ENCODE measurements at places on chromosomes 6 and 20. TPM values are rescaled to one million over a fixed set of nuclear protein-coding genes. Genes with fewer than 3 reads are reported as not detected.

IER3 gene
- 952 TPM for total RNA-seq

TUBB2B gene
- 0.86 TPM for total RNA-seq

TBC1D20 gene
- total RNA-seq, result 32.3 TPM

CD24 gene
- total RNA-seq, result 7.3 TPM

WFDC2 gene
- total RNA-seq, result 1.1 TPM

HSPA1L gene
- total RNA-seq, result 0.12 TPM

SLC13A3 gene
- not detected for total RNA-seq

LY6G6C gene
- total RNA-seq, result 0.54 TPM

TRIM40 gene
- not detected for total RNA-seq

BMP7 gene
- total RNA-seq, result 7.0 TPM

TFAP2D gene
- not detected for total RNA-seq

MOG gene
- total RNA-seq, result not detected

DZANK1 gene
- total RNA-seq, result 1.7 TPM

FBXO5 gene
- 38.9 TPM for total RNA-seq

ANKRD66 gene
- not detected for total RNA-seq

PPIL6 gene
- 3.3 TPM for total RNA-seq

GTSF1L gene
- not detected for total RNA-seq

CST4 gene
- not detected for total RNA-seq

BACH2 gene
- total RNA-seq, result 3.3 TPM
